ENCODE measurements at places on chromosomes 16 and 17.

DNA sequence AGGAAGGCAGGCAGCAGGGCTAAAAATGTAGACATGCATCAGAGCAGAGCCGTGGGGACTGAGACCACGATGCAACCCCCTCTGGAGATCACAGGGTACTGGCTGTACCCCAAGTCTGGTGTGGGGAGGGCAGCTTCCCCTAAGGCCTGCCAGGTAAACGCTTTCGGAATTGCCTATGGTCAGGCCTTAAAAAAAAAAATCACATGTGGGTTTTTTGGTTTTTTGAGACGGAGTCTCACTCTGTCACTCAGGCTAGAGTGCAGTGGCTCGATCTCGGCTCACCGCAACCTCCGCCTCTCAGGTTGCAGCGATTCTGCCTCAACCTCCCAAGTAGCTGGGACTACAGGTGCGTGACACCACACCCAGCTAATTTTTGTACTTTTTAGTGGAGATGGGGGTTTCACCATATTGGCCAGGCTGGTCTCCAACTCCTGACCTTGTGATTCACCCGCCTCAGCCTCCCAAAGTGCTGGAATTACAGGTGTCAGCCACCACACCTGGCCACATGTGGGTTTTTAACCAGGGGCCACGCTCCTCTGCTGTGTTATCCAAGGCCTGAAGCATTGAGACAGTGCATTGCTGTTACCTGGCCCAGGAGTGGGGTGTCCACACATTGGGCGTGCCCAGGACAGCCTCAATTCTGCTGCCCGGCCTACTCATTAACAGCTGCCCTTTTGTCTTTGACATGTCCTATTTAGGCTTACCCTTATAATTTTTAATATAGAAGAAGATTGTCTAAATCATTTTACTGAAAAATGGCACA lies 50.4 kb downstream of the LITAF start:
- DNase-seq, result no peak

DNA sequence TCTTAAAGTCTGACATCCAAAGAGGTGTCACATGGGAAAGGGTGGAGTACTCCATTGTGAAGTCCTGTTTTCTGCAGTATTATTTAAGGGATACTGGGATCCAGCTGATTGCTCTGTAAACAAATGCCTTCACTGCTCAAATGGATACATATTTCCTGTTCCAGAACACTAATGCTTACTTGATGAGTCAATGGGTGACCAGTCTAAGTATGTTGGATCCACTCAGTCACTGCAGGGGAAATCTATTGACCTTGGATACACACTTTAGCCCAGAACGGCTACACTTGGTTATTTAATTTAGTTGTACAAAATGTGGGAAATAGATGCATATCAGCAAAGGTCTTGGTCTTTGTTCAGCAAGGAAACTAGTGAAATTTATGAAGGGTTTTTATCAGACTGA lies 261.4 kb downstream of the MAP2K4 start:
- DNase-seq, result no peak

GRCh38 chr17:12644623-12645022 lies 21.1 kb upstream of the MYOCD start:
- DNase-seq, result no peak

DNA sequence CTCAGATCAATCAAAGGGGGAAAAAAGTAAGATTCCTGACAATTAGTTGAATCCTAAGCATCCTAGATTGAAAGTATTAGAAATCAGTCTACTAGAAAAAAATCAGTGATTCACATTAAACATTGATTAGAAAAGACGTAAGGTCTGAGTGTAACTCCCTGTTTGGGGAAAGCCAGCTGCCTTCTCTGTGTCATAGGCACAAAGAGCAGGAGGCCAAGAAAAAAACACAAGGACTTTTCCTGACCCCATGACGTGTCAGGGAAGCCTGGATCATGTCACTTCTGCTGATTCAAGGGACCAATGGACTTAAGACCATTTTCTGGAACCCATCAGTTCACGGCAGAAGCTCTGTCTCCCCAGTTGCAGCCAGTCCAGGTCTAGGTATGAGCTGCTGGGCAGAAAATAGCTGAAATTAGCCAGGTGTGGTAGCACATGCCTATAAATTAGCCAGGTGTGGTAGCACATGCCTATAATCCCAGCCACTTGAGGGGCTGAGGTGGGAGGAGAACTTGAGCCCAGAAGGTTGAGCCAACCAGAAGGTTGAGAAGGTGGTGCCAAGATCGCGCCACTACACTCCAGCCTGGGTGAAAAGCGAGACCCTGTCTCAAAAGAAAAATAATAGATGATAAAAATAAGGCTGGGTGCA lies 35.9 kb downstream of the RANBP10 start:
- no peak for DNase-seq

- no peak for DNase-seq
Measured at GRCh38 chr16:68715471-68715870, 21.6 kb upstream of the CDH1 start.

DNA sequence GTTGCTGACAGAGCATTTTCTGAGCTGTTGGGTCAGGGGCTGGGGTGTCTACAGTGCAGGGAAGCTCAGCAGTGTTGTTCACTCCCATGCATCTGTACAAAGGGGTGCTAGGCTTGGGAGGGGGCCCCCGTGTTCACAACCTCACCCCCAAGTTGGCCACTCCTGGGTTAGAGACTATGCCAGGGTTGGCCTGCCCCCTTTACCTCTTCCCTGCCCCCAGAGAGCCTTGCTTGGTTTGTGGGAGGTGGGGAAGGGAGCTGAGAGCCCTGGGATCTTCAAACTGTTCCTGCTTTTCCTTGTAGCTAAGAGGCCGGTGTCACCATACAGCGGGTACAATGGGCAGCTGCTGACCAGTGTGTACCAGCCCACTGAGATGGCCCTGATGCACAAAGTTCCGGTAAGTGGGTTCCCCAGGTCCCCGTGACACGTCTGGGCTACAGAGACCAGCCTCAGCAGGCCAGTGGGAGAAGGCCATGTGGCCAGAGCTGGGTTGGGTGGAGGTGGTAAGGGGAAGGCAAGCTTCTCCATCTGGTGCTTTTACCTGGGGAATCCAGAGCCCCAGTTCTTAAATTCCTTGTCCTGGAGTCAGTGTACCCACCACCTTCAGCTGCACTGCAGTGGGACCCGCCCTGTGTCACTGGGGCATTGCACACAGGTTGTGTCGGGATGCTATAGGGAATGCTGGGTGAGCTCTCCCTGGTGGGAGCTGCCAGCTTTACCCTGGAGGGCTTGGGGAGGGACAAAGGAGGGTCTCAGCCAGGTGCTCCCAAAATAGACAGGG lies 11.8 kb downstream of the GPRC5C start:
- DNase-seq, result no peak

GRCh38 chr16:23074423-23074822 lies 74.8 kb downstream of the USP31 start:
- no peak for DNase-seq

- peak; percentile 67 for DNase-seq
Measured at GRCh38 chr16:55508941-55509931, at the start of gene LPCAT2. Gene LPCAT2 (plus strand): TSS chr16:55509072. CDS start chr16:55509182, 110 bp downstream.

- no peak for DNase-seq
Measured at GRCh38 chr16:47511882-47512281, 50.8 kb downstream of the PHKB start.

DNA sequence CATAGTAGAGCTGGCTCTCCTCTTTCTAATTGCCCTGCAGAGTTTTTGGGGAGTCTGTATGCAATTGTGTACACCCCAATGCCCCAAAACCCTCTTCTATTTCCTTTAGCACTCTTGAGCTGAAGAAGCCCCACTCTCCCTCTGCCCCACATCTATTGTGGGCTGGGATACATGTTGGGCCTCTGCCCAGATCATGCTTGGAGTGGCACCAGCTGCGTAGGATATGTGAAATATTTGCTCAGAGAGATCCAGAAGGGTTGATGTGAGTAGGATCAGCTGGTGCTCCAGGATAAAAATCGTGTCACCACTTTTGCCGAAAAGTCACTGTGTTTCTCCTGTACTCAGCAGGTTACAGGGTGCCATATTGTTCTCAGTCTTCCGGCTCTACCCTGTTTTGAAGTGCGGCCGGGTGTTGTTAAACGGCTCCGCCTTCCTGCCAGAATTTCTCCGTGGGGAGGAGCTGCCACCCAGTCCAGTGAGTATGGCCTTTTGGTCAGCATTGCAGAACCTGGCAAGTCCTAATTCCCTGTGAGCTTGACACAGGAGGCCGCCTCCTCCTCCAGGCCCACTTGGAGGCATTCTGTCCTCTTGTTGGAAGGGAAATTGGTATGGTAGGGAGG lies 664.5 kb downstream of the WWOX start:
- DNase-seq, result no peak

- no peak for DNase-seq
Measured at GRCh38 chr17:50544516-50544915, 2.5 kb upstream of the SPATA20 start.

DNA sequence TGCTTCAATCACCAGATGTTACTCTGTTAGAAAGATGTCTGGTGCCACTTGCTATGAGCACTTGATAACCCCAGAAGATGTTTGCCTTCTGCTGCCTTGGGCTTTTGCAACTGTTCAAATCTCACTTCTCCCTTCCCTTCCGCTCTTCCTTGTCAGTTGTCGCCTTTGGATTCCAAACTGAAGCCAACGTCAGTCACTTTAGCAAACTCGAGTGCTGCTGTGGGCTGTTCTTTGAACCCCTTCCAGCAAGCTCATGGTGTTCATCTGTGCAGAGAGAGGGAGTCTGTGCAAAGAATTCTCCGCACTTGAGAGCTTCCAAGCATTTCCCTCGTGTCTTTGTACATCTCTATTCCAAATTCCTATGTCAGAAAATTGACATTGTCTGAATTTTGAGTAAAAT lies 879.4 kb downstream of the CDH11 start:
- no peak for DNase-seq

DNA sequence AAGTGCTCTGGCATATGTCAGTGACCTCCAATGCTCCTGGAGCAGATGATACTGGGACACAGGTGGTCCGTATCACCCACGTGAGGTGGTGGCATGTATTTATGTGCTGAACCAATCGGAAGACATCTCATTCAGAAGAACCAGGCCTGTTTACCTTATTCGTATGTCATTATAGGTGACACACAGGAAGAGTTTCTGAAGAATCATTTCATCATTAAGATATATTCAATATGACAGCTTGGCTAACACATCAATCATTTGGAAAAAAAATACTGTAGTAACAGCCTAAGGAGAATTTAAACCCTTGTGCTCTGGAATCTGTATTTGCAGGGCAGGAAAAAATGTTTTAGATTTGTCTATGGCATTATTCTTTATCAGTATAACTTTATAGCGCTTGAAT lies 44.6 kb downstream of the RBFOX1 start:
- DNase-seq, result no peak

DNA sequence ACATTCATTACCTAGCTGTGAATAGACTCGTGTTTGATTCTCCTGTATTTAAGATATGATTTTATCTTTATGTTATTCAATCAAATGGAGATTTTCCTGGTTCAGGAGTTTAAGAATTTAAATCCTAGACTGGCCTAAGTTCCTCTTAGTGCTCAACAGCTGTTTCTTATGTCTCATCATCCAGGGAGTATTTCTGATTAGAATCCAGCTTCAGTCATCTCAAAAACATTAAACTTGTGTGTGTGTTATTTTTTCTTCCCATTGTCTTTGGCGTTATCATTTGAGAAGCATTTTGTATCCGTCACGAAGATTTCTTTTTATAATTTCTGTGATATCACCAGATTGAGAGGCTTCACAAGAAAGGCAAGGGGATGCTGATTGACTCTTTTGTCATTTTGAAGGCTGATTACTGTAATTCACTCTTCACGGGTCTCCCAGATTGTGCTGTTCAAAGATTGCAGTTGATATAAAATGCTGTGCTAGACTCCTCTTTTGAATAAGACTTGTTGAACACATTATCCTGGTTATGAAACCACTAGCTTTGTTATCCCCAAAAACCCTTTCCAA lies 204.8 kb downstream of the CDH8 start:
- no peak for DNase-seq

- no peak for DNase-seq
Measured at GRCh38 chr16:12317121-12317810, 340.7 kb downstream of the SNX29 start.

DNA sequence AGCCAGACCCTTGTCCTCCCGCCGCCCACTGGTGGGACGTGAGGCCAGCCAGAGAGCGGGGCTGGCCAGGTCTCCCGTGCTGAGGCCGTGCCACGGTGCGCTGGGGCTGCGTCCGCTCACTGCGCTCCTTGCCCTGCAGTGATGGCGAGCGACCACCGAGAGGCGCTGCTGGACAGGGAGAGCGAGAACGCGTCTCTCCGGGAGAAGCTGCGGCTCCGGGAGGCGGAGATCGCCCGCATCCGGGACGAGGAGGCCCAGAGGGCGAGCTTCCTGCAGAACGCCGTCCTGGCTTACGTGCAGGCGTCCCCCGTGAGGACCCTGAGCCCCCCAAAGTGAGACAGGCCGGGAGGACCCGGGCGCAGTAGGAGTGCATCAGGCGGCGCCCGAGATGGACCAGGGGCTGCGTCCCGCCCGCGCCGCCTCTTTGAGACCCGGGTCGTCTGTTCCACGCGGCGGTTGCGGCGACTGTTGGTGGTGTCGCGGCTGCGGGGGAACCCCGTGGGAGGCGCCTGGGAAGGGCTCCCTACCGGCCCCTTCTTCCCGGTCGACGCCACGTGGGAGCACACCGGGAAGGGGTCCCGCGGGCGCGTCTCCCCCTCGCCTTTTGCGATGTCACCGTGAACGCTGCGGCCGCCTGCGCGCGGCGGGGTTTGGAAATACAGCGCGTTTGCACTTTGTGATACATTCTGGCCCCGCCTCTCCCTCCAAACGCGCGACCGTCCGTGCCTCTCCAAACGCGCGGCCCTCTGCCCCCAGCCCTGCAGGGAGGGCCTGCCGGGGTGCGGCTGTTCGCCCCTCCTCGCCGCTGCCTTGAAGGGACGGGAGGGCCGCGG lies 792 bp upstream of the RAC3 start:
- DNase-seq, result peak; percentile 30

DNA sequence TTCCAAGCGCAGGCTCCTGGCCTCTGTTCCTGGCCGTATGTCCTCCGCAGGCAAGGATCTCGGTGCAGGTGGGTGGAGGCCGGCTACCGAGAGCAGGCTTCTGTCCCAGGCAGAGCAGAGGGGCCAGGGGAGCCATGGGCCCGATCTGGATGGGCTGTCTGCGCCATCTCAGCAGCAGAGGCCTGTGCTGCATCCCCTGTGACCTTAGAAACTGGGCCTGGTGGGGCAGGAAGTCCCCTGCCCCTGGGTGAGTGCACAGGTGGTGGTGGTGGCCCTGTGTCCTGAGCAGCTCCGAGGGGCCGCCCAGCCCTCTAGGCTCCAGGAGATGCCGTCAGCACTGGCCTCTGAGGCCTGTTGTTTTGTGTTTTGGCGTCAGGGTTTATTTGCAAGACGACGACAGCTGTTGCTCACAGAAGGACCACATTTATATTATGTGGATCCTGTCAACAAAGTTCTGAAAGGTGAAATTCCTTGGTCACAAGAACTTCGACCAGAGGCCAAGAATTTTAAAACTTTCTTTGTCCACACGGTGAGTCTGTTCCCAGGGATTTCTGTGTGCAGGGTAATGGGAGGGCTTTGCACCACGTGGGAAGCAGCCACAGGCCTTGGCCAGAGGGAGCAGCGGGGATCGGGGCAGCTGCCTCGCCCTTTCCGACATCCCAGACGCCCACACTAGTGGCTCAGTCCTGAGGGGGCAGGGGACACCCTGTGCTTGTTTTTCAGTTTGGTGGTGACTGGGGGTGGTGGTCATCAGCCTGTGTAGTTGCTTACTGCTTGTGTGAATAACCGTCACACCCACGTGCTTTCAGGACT lies 59.1 kb downstream of the PDPK1 start:
- DNase-seq, result no peak

GRCh38 chr16:89917773-89918452 lies 749 bp upstream of the MC1R start:
- peak; percentile 26 for DNase-seq

- DNase-seq, result no peak
Measured at GRCh38 chr17:31398381-31399311, 7.2 kb downstream of the RAB11FIP4 start.

GRCh38 chr16:24906901-24907300 lies 61.1 kb downstream of the SLC5A11 start:
- DNase-seq, result no peak
